ENCODE measurements at places on chromosomes 7 and 10.

GRCh38 chr10:48926255-48926654, 13.4 kb downstream of the LRRC18 start:
- DNase-seq, result no peak

DNA sequence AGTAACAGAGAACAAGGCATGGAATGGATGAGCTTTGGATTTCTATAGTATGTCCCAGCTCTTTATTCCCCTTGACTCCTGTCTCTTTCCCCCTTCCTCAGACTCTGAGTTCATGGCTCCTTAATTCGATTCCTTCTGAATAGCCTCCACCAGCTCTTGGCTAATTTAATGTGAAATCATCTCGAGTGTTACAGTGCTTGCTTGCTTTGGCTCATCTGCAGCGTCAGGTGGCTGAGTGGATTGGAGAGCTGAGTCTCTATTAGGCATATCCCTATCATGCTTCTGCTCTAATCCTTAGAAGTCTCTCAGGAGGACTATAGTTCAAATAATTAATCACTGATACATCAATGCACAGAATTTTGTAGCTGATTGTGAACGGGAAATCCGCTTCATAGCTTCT, 134.6 kb downstream of the LRRC4 start:
- no peak for DNase-seq

DNA sequence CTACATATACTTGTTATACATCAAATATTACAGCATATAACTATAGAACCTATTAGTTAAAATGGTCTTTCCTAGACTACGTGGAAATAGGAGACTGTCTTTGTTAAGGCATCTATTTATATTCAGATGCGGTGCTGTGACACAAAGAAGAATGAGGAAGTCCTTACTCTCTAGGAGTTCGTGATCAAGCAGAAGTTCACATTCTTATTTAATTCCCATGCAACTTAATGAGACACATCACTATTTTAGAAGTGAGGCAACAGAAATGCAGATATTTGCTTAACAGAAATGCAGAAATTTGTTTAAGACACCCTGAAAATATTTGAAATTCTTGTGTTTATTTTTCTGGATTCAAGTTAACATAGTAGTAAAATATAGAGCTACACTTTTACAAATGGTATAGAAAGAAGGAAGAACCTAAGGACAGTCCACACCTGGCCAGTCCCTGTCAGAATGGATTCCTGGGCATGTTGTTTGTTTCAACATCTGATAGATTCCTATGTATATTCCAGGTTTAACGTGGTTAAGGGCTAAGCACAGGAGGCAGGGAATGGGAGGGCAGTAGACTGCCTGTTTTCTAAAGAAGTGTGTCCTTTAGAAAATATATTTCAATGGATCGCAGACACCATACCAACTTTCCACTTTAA, 70.6 kb upstream of the NXPH1 start:
- DNase-seq, result no peak

- DNase-seq, result no peak
Measured at GRCh38 chr7:16926861-16927260, 45.1 kb upstream of the AGR3 start.

GRCh38 chr10:51255381-51255780, 181.1 kb downstream of the PRKG1 start:
- DNase-seq, result no peak

DNA sequence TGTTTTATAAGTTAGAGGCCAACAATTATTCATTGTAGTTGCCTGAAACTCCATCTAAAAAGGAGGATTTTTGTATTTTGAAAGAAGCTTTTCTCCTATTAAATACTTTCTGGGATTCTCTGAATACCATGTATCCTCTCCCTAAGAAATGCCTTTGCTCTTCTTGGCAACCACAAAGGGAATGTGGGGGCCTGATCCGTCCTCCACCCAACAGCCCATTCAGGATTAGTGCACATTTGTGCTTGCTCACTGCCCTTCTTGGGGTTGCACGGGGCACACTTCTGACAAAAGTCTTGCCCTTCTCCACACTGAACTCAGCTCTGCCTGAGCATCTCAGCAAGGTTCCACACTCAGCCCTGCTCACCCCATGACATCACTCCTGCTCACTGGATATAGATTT, 194.2 kb downstream of the SLC25A13 start:
- no peak for DNase-seq

DNA sequence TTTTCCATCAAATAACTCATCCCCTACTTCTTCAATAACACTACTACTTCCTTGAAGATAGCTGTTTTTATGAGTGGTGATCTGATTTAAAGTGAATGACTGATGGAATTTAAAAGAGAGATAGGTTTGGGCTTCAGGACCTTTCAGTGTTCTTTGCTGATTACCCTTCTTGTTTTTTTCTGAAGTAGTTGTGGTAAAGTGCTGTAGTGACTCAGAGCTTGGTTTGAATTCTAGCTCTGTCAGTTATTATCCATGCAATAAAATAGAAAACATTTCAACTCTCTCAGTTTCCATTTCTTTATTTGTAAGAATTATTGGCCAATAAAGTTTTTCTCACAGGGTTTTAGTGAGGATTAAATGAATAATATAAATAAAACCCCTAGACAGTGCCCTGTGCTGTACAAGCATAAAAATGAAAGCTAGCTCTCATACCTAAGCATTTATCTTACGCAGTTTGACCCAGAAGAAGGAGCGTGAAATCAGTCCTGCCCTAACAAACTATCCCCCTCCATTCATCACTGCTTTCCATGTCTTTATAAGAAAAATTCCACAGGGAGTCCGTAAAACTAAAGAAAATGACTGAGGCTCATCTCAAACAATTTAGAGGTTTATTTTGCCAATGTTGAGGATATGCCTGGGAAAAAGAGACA, 25.1 kb upstream of the AKAP9 start:
- no peak for DNase-seq

- no peak for DNase-seq
Measured at GRCh38 chr7:150955519-150956394, 22.4 kb downstream of the KCNH2 start.

DNA sequence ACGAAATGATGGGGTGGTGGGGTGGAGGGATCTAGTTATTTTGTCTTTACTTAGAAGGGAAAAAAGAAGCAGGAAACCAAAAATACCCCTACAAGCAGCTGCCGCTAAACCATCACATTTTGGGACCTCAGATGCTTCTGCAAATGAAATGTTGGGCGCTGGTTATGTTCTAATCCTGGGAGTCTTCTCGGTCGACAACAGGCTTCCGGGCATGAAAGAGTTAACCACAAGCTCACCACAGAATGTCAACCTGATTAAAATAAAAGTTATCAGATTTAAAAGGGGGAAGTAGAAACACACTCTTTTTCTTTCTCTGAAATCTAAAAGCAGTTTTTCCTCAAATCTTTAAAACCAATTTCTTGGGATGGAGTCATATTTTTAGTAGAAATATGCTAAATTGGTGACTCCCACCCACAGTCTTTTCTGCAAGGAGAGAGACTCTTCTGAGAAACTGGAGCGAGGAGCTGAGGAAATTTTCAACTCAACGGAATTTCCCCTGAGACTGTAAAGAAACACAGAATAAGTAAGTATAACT, 16.8 kb downstream of the IL2RA start:
- no peak for DNase-seq

GRCh38 chr7:99008921-99009530, 130.7 kb downstream of the TRRAP start:
- DNase-seq, result peak; percentile 4

GRCh38 chr7:7203813-7204575, 21.6 kb downstream of the C1GALT1 start:
- no peak for DNase-seq

GRCh38 chr7:101636822-101637623, 7.9 kb upstream of the MYL10 start:
- no peak for DNase-seq

- DNase-seq, result no peak
Measured at GRCh38 chr10:123496375-123496774, 169.8 kb upstream of the GPR26 start.

GRCh38 chr10:5595095-5595494, 70.3 kb downstream of the CALML3 start:
- no peak for DNase-seq

DNA sequence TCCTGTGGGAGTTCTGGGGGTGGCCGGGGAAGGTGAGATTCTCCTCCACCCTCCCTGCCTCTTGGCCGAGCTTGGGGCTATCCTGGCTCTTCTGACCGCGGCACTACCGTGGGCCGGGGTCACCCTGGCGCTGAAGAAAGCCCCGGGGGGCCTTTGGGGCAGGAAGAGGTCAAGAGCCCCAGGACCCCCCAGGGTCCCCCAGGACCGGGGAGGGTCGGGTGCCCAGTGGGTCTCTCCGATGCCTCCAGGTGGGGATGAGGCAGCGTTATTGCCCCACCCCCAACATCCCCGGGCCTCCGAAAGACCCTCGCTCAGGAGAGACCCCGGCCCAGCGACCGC, 439 bp upstream of the KNDC1 start:
- no peak for DNase-seq

- peak; percentile 22 for DNase-seq
Measured at GRCh38 chr7:155368894-155369600, 71.4 kb downstream of the INSIG1 start.

- peak; percentile 42 for DNase-seq
Measured at GRCh38 chr7:47330026-47330425, 251.9 kb downstream of the TNS3 start.

DNA sequence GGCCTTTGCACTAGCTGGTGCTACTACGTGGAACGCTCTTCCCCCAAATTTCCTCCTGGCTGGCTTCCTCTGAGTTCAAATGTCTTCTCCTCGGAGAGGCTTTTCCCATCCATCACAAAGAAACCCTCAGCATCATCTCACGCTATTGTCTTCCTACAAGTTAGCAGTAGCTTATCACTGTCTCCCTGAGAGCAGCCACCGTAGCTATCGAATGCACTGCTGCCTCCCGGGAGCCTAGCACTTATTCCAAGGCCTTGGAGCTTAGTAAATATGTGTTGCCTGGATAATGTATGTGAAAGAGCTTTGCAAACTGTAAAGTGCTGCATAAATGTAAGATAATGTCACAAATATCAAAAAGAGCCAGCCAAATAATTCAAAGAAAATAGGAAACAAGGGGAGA, 124.4 kb downstream of the KCNMA1 start:
- no peak for DNase-seq

- DNase-seq, result no peak
Measured at GRCh38 chr7:50276483-50276882, 28.0 kb upstream of the IKZF1 start.

DNA sequence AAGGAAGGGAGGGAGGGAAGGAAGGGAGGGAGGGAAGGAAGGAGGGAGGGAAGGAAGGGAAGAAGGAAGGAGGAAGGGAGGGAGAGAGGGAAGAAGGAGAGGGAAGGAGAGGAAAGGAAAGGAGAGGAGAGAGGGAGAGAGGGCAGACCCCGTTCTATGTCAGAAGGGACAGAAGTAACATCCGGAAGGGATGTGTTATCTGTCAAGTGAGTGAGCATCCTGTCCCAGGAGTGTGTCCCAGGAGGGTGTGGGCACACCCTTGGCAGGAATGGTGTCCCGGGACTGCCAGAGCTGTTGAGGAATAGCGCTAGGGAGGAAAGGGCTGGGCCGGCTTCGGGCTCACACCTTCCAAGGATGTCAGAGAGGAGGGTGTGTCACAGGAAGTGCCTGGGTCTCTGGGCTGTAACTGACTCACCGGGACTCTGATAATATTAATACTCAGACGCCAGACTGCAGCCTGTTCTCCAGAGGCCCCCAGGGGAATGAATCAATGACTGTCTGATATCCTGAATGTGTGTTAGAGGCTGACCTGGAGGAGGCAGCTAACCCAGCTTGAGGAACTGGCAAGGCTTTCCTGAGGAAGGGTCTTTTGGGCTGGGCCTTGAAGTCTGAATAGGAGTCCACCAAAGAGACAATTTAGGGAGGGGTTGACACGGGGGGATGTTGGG, 125.6 kb upstream of the TNRC18 start:
- peak; percentile 81 for DNase-seq

DNA sequence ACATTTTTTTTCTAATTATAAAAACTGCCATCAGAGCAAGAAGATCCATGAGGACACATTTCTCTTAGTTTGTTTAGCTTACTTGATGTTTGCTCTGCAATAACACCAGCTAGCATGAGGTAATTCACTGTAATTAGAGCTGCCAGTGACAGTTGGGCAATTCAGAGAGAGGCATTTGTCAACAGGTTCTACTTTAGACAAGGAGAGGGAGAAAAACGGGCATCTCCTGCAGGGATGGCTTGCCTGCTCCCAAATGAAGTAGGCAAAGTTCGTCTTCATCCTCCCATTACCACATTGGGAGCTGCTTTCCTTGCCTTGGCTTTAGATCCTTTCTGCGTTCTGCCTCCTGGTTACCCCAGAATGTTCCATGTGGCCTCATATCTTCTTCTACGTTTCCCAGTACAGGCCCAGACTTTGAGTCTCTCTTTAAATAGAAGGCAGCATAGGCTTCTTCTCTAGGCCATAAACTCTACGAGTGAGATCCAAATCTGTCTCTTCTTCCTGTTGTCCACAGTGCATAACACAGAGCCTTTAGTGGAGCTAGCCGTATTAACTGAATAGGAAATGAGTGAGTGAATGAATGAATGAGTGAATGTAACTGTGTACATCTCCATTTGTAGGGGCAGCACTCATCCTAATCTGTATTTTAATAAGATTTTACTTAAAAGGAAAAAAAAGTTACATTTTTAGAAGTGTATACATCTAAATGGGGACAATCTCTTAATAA, 21.2 kb downstream of the ASB15 start:
- no peak for DNase-seq

GRCh38 chr7:55980266-55980665, 15.9 kb downstream of the NIPSNAP2 start:
- DNase-seq, result no peak

DNA sequence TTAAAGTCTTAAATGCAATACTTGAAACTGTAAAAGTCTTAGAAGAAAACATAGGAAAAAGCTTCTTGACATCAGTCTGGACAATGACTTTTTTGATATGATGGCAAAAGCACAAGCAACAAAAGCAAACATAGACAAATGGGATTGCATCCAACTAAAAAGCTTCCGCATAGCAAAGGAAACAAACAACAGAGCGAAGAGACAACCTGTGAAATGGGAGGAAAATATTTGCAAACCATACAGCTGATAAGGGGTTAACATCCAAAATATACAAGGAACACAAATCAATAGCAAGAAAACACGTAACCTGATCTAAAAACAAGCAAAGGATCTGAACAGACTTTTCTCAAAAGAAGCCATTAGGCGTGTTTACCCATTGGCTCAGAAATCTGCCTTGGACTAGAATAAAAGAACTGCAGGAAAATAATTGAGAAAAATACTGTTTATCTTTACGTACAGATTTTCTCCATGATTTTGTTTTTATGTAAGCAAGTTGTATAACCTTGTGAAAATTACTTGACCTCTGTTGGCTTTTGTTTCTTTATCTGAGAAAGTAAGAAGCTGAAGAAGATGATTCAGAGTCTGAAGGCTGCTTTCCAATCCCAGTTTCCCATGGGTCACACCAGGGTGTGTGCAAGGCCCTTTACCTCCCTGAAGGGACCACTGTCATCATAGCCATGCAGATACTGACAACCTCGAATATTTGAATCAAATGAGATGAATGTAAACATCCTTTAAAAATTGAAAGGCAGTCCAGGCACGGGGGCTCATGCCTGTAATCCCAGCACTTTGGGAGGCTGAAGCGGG, 99.1 kb upstream of the LANCL2 start:
- no peak for DNase-seq
